Keratinocyte (primary cell): ENCODE measurements at places on chromosomes 4 and X.

DNA sequence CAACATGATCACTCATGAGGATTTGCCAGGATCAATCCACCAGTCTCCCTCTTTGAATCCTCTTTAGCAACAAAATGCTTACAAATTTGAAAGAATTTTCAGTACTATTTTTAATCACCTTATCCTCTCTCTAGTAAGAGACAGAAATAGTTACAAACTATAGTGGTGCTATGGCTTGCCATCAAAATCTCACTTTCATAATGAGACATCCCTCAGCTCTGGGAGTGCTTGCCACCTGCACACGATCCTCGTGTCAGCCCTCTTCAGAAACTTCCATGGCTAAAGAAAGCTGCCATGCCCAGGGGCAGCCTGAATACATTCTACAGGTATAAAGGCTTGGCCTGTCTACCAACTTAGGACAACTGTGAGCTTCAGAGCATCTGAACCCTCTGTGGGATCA, 5.1 kb upstream of the DHX15 start:
- no peak for DNase-seq

- DNase-seq: no peak
Observed at GRCh38 chr4:177128306-177128705, 181.4 kb upstream of the NEIL3 start.

DNA sequence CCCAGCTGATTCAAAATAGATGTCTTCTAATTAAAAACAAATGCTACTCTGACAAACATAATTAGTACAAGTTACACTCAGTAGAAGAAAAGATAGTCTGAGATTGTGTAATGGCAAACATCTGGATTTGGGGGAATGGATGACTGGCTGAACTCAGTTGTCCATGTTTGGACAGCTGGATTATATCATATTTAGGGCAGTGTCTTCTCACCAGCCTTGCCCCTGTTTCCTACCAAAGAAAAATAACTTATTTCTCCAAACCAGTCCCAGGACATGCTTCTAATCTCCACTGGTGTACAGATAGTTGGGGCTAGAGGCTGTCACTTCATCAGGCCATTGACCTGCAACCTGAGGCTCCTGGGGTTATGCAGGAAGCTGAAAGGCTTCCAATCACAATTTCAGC, 237.3 kb downstream of the USP46 start:
- no peak for DNase-seq

DNA sequence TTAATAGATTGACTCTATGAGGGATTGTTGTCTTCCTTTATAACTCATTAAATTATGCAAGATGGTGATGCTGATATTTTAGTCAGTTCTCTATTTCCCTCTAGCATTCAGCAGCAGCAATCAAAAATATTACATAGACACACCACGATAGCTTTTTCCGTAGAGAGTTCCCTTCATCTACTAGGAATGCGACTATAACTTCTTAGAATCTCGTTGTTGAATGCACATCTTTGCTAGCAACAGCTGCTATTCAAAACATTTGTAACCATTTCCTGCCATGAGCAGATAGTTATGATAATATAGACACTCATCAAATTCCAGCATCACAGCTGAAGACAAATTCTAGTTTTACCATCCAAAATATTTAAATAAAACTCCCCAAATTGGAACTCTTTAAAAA, 147.4 kb upstream of the FGF13 start:
- no peak for DNase-seq

DNA sequence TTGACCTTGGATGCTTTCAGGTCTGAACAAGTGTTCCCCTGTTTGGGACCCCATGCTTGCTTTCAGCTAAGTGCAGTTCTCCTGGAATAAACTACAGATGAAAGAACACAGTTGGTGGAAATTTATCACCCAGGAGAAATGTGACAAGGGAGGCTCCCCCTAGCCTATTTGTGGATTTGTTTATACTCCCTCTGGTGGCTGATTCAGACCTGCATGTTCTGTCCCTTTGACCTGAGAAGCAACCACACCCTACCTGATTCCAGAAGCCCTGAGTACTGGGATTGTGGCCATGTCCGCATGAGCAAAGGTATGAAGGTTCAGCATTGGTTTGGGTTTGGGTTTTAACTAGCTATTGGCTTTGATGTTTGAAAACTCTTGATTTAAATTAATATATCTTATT, 440.9 kb downstream of the MID1IP1 start:
- no peak for DNase-seq

DNA sequence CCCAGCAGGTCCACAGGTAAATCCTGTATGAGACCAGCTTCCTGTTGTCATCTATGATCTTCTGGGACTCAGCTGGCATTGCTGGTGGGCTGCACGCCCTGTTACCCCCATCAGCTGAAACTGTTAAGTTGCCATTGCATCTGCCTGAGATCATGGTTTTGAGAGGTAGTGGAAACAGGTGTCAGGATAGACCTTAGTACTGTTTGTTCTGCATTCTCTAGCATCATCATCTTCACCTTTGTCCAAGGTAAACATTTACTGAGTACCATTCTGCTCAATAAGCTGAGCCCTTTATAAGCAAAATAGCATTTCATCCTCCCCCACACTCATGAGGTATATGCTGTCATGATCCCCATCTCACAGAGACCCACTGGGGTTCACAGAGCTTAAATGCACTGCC, 42.9 kb upstream of the PROM1 start:
- DNase-seq: no peak

GRCh38 chr4:55011761-55012160, 113.6 kb downstream of the KDR start:
- no peak for DNase-seq

DNA sequence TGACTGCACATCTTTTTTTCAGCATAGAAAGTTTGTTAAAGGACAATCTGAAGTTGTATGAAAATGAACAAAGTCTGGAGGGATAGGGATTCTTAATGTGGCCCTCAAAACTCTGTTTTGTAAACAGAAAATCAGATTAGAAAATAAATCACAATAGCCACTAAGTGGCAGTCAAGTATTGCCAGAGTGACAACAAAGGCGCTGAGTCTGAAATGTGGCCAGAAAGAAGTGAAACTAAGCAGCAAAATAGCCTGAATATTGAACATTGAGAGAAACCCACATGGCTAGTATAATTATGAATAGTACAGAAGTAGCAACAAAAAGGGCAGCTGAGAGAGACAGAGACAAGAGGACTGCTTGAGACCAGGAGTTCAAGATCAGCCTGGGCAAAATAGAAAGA, 81.1 kb upstream of the CT45A1 start:
- DNase-seq: no peak

GRCh38 chr4:158008551-158009218, 164.1 kb downstream of the GASK1B start:
- DNase-seq: no peak

DNA sequence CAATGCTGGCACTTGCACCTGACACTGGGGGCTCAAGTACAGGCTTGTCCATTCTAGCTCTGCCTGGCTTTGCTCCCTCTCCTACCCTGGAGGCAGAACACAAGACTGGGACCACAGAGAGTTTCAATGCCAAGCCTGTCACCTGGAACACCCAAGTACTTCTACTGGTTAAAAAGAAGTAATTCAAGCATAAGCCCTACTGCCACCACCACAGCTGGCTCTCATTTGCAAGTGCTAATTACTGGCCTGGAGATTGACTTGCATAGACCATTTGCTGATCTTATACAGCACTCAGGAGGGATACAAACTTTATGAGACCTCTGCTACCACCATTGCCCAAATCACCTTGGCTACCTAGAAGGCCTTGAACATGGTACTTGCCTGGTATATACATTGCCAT, 1550.9 kb downstream of the C4orf33 start:
- DNase-seq: no peak
